ENCODE measurements at places on chromosomes 12 and 14. TPM values are rescaled to one million over a fixed set of nuclear protein-coding genes. Genes with fewer than 3 reads are reported as not detected.
A peak's percentile ranks its signal among the peaks of the same experiment; 100 is the strongest.

- no peak for DNase-seq
These were observed 512 bp downstream of the ACTR10 start for GRCh38 chr14:58200480-58200841.

DNA sequence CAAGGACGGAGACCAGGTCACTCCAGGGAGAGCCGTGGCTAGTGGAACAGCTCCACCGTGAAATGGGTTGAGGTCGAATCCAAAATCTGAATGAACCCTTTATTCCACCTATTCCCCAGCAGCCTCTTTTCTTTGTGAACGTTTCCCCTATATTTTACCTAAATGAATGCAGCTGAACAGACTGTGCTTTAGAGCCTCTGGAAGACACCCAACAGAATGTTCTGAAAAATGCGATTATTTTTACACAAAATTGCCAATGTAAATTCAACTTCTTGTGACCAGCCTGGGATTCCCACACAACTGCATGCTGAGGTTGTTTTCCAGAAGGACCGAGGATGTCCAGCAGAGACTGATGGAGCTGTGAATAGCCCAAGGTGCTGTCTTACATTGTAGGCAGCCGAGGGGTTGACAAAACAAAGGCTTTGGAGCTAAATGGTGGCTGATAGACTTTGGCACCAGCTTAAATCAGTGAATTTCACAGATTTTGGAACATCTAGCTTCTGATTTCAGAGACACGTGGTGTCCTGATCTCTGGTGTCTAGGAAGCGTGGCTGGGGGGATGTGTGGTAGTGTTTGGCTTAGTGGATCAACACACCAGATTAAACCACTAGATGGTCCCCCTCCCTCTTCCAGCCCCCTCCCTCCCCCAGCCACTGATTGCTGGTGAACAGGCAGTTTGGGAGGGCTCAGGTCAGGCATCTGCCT lies 150.4 kb downstream of the ZNF664 start:
- no peak for DNase-seq

DNA sequence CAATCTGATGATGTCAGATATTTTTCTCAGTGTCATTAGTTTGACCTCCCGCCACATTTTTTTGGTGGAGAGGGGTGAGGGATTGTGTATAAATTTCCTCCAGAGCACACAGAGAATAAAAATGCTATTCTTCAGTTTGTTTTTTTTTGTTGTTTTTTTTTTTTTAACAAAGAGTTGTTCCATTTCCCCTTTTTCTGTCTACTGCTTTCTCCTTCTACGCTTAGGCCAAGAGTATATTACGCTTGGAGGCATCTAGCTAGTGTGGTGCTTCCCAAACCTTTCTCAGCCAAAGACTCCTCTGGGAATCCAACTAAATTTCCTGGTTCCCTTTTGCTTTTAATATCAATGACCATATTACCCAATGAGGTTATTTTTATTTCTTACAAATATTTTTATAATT lies 465.6 kb downstream of the ZFP36L1 start:
- no peak for DNase-seq

DNA sequence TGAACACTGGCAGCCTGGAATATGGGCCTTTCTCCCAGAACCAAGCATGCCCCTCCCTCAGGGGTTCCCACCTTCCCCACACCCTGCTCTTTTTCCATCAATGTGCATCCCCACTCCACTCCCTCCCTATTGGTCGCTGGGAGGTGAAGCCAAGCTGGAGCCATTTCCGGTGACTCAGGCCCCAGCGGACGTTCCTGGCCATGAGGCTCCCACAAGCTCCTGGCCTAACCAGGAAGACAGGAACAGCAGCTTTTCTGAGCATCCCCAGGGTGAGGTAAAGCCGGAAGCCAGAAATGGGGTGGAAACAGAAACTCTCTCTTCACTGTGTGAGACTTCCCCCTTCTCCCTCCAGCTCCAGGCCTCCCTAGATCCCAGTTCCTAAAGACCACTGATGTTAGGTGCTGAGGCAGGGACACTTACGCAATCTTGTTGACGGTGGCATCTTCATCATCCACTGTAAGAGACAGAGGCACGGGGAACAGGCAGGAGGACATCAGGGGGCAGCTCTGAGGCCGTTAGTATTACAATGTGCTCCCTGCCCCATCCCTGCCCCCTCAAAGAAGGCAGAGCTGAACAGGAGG lies 5.1 kb downstream of the LMBR1L start:
- no peak for DNase-seq

GRCh38 chr12:52233462-52234207 lies 592 bp downstream of the KRT7 start:
- no peak for DNase-seq

- DNase-seq: peak; percentile 66
These were observed 4.7 kb downstream of the LRIG3 start for GRCh38 chr12:58915634-58916033.

ETFBKMT gene
- 0.40 TPM for total RNA-seq

DNA sequence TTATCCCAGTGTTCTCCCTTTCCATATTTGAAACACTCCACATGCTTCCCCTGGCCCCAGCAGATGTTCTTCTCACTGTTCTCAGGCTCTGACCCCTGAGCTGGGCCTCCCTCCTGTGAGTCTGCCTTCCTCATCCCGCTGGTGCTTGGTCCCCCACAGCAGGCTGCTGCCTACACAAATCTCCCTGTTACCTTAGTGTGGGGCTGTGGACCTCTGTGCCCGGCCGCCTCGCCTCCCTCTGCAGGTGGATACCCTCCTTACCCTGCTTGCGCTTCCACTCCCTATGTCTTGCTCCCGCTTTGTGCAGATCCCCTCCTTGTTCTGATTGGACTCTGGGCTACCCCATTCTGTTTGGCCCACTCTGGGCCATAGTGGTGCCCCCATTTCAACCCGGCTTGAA lies 6.9 kb downstream of the DERA start:
- DNase-seq: no peak
